ENCODE measurements at places on chromosomes 7 and 10. TPM values are rescaled to one million over a fixed set of nuclear protein-coding genes. Genes with fewer than 3 reads are reported as not detected.

TMEM236 gene
- 0.16 TPM for total RNA-seq

DRGX gene
- not detected for total RNA-seq

SMKR1 gene
- total RNA-seq: not detected

CALML3 gene
- total RNA-seq: 501 TPM

HKDC1 gene
- total RNA-seq: 0.04 TPM

KCNIP2 gene
- total RNA-seq: 0.84 TPM

WNT8B gene
- not detected for total RNA-seq

CXCL12 gene
- 14.0 TPM for total RNA-seq

ATP5MK gene
- total RNA-seq: 399 TPM

ITPRID1 gene
- total RNA-seq: 0.28 TPM

SH2B2 gene
- total RNA-seq: 1.1 TPM

HMX2 gene
- not detected for total RNA-seq
